Stimulated activated CD4-positive, alpha-beta T cell treated with anti-CD3 and anti-CD28 coated beads, Interleukin-2, amount 100 ng/mL, for 24 hours (primary cell): ENCODE measurements at places on chromosomes 12 and 14.
A peak's percentile ranks its signal among the peaks of the same experiment; 100 is the strongest.

- DNase-seq, result peak; percentile 62
Observed at GRCh38 chr14:61188978-61189808, 91.9 kb downstream of the TMEM30B start.

DNA sequence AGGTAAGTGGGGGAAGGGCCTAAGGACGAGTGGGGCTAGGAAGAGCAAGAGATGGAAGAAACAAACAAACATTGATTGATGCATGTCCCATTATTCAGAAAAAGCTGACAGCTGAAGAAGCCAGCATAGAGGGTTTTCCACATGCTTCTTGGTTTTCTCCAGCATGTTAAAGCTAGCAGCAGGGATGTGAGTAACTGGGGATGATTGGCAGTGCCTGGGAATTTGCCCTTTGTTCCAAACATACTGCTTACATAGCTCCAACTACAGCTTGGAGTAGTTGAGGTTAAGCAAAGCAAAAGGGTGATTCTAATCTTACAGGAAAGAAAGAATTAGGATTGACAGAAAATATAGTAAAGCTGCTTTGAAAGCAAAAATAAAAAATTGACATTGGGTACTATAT lies 68.0 kb upstream of the IFNG-AS1 start:
- no peak for DNase-seq

DNA sequence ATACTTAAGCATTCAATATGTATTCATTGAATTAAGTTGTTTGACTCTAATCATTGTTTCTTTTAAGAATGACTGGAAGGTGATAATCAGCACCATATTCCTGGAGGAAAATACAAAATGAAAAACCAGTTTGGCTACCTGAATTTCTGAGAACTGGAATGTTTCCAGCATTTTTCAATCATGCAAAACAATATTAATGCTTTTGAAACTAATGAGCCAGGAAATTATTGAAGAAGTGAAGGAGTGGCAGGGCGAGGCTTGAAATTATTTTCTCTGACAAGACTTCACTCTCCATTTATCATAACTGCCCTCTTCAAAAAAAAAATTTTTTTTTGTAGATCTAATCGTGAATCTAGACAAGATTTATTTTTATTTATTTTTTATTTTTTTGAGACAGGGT lies 19.0 kb downstream of the TMEM19 start:
- no peak for DNase-seq

- no peak for DNase-seq
Observed at GRCh38 chr12:19165451-19165850, 35.9 kb downstream of the PLEKHA5 start.

GRCh38 chr12:44000309-44000952 lies 164.6 kb downstream of the TMEM117 start:
- peak; percentile 17 for DNase-seq

DNA sequence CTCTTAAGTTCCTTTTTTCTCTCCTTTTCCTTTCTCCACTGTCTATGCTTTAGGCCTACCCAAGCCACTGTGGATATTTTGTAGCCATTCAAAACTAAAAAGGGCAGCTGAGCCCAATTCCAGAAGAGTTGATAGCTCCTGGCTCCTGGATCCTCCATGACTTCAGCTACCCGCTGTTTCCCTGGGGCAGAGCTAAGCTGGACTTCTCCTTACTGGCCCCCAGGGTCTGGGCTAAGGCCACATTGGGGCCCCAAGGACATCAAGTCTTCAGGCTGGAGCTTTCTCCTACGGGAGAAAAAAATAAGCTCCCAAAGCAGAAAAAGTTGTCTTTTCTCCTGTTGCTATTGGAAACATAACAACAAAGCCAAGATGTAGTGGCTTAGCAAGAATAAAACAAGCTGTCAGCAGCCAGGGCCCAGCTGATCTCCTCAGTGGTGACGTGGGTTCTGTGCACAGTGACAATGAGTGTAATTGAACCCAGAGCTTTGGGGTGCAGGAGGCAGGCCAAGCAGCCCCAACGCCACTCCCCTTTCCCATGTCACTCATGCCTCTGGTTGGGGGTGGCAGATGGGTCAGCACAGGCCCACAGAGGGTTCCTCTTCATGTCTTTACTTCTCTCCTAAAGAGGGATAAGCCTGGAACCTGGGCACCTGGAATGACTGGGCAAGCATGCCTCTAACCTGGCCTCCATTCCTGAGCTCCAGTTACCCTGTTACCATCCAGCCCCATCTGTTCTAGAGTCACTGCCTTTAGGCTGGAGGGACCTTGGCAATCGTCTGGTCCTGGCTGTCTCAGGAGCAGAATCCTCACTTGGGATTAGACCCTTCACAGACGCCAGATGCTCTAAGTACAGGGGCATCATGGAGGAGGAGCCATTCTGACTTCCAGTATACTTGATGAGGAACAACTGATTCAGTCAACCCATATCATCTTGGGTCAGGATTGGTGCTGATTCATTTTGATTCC lies 171.2 kb downstream of the ZFP36L1 start:
- no peak for DNase-seq

DNA sequence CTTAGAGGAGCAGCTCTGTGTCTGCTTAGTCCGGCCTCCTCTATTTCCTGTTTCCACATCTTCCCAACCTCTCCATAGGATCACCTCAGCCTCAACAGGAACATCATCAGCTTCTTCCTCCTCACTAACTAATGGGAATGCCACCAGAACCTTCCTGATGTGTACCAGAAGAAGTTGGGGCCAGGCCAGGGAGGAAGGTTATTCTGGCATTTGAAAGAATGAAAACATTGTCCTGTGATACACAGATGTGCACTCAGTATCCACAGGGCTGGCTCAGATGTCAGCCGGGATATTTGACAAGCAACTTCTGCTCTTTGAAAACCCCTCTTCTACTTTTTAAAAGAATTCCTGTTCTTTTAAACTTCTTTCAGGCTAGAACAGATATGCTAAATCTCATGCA lies 63.6 kb downstream of the TMEM30B start:
- no peak for DNase-seq

- DNase-seq, result no peak
Observed at GRCh38 chr14:99904506-99904905, 111.3 kb downstream of the EML1 start.

- no peak for DNase-seq
Observed at GRCh38 chr14:24267516-24267915, 3.9 kb downstream of the RABGGTA start.

- peak; percentile 54 for DNase-seq
Observed at GRCh38 chr12:55935738-55936151, 4.8 kb downstream of the DGKA start.

DNA sequence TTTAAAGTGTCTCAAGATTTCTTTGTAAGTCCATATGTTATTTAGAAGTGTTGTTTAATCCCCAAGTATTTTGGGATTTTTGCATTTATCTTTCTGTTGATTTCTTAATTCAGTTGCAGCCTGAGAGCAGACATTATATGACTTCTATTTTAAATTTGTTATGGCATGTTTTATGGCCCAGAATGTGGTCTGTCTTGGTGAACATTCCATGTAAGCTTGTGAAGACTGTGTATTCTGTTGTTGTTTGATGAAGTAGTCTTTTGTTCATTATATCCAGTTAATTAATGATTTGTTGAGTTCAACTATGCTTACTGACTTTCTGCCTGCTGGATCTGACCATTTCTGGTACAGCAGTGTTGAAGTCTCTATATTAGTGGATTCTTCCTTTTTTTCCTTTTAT lies 34.0 kb downstream of the LEMD3 start:
- DNase-seq, result no peak

- DNase-seq, result no peak
Observed at GRCh38 chr14:66015071-66015780, 470.9 kb upstream of the CCDC196 start.

DNA sequence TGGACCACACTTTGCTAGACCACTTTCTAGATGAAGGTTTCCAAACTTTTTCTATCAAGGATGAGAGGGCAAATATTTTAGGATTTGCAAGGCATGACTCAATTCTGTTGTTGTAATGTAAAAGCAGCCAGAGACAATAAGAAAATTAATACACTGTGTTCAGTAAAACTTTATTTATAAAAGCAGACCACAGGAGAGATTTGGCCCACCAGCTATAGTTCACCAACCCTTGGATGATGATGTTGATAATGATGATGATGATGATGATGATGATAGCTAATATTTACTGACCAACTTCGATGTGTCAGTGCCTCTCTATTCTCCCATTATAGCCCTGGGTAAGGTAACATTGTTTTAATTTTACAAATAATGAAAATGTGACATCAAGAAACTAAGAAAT lies 156.5 kb downstream of the BTG1 start:
- DNase-seq, result no peak

DNA sequence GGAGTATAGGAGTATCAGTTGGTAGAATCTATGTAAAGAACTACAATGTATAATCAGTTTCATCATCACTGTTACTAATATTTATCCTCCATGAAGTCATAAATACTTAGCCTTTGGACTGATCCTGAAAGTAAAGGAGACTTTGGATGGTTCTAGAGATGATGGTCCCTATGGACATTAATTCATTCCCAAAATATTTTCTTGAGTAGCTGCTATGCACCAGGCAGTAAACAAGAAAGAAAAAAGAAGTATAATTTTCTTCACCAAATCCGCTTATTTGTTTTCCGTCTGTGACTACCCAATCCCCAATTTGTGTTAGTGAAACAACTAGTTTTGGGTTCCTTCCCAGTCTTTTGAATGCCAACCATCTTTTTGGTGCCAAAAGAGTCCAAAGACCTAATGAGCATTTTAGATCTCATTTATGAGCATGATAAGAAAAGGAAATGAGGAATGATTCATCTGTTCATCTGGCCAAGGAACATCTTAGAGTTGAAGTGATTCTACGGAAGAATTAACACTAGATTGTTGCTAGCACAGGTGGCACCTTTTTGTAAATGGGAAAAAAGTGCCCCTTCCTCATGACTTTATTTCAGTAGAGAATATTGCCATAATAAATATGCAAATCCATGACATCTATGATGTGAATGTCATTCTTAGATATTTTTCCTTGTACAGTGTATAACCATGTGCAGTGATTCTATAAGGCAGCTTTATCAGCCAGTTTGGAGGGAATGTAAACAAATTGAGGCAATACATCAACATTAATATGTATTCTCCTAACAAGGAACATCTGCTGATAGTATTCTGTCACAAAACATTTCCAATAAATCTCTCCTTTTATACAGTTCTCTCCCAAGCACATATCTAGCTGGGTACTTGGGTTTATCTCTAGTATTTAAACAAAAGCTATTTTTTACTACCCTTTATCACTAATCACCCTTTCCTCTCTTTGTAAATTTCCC lies 85.1 kb upstream of the CCDC91 start:
- DNase-seq, result no peak

DNA sequence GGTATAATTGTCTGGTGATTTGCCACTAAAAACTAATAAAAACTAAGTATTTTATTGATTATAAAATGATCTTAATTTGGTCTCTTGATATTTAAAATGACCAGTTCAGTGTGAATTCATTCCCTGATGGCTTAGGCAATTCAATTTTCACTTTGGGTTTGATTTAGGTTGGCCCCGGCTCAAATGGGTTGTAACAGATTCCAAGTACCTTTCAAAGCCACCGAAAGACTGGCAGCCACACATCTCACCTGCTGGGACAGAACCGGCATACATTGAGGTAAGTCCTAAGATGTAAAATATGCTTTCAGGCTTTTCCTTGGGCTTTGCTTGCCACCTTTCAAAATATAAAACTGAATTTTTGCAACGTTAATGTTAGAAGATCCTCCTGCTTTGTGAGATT lies 77.5 kb upstream of the ATF1 start:
- DNase-seq, result no peak

DNA sequence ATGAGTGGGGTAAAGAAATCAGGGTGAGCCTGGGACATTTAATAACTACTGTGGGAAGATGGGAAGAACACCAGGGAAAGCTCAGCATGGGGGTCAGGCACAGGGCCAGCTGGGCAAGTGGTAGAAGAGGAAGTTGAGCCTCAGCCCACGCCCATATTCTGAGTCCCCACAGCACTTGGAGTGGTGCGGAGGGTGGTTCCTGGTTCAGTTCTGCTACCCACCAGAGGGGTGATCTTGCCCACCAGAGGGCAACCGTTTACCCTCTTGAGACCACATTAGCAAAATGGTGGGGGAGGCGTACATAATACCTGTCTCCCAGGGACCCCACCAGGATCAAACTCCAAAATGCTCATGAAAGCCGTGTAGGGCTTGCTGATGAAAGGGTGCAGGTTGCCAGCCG lies 16.8 kb upstream of the ANKRD33 start:
- DNase-seq, result no peak

GRCh38 chr14:91870001-91870400 lies 2.7 kb upstream of the TC2N start:
- peak; percentile 48 for DNase-seq

DNA sequence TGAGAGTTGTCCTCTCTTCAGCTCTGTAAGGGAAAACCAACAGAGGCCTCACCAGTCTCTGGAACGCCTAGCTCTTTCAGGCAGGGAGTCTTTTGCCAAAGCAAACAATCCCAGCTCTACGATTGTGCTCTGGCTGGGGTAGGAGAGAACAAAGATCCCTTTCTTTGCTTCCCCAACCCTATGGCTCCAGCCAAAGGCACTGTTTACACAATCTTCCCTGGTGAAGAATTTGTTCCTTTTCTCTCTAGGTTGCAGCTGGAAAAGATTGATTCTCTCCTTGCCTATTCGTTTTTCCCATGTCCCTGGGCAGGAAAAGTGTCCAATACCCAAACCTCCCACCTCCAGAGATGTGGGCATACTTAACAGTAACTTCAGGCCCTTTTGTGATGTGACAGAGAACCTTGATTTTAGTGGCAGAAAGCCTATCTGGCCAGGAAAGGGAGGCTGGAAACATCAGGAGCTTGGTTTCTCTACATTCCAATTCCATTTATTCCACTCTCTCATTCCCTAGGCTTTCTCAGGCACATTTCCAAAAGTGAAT lies 16.8 kb downstream of the ATP5MC2 start:
- DNase-seq, result no peak
